A549 treated with dexamethasone at 1 μM for 4 hours (cell line): ENCODE measurements at places on chromosomes 4 and X. TPM values are rescaled to one million over a fixed set of nuclear protein-coding genes. Genes with fewer than 3 reads are reported as not detected.

Gene TDO2
- total RNA-seq: 0.46 to 1.2 TPM (median 0.64 TPM) in 5 replicates

Gene TTC29
- not detected in 5 replicates for total RNA-seq

Gene PASD1
- 0.02 to 0.07 TPM in 2 of 5 replicates, not detected in the others for total RNA-seq

Gene HOPX
- 0.09 to 0.11 TPM in 2 of 5 replicates, not detected in the others for total RNA-seq

Gene SMIM31
- total RNA-seq: 0.14 to 0.17 TPM in 2 of 5 replicates, not detected in the others

Gene IL13RA2
- total RNA-seq: 0.07 to 0.60 TPM in 2 of 5 replicates, not detected in the others

Gene C4orf36
- total RNA-seq: 0.73 to 1.7 TPM (median 1.2 TPM) in 5 replicates

Gene NDNF
- total RNA-seq: not detected in 5 replicates

Gene NPY5R
- not detected in 5 replicates for total RNA-seq

Gene FAM184B
- total RNA-seq: 0.01 to 0.05 TPM (median 0.02 TPM) in 5 replicates
